NCI-H1048 (cell line): ENCODE measurements at places on chromosomes 7 and 10.

DNA sequence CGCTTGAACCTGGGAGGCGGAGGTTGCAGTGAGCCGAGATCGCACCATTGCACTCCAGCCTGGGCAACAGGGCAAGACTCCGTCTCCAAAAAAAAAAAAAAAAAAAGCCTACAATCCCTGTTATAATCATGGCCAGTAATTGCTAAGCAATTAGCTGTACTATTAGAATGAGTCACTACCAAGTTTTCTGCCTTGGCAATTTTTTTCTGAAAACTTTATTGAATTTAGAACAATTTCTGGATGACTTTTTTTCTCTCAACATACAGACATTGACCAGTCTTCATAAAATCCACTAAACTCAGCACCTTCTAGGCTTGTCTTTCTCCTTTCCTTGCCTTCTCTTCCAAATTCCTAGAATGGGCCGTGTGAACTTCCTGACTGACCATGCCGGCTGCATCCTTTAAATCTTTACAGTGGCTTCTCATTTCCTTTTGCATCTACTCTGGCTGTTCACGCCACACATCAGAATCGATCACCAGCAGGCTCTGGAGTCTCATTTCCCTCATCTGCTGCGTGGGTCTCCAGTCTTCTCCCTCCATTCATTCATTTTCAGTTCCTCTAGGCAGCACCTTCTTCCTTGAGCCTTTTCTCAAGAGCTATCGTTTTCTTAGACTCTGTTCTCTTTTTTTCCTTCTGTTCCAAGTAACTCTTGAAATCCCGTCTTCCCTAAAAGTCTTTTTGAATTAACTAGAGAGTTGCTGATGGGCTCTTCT lies 107.9 kb downstream of the KAT6B start:
- DNase-seq, result no peak

DNA sequence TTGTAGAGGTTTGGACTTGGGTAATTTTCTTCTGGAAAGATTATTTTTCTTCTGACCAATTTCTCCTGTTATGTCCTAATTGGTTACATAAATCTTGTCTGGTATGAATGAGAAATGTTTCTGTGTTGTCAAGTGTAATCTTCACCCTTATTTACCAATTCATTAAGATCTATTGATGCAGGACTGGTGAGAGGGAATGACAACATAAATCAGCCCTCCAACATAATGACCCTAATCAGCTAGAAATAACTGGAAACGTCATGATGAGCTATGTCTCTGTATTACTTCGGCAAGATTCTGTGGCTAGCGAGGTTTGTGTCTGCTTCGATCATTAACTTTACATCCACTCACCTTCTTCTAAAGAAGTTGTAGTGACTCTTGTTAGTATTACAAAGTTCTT lies 3.5 kb downstream of the FOXP2 start:
- DNase-seq, result no peak

DNA sequence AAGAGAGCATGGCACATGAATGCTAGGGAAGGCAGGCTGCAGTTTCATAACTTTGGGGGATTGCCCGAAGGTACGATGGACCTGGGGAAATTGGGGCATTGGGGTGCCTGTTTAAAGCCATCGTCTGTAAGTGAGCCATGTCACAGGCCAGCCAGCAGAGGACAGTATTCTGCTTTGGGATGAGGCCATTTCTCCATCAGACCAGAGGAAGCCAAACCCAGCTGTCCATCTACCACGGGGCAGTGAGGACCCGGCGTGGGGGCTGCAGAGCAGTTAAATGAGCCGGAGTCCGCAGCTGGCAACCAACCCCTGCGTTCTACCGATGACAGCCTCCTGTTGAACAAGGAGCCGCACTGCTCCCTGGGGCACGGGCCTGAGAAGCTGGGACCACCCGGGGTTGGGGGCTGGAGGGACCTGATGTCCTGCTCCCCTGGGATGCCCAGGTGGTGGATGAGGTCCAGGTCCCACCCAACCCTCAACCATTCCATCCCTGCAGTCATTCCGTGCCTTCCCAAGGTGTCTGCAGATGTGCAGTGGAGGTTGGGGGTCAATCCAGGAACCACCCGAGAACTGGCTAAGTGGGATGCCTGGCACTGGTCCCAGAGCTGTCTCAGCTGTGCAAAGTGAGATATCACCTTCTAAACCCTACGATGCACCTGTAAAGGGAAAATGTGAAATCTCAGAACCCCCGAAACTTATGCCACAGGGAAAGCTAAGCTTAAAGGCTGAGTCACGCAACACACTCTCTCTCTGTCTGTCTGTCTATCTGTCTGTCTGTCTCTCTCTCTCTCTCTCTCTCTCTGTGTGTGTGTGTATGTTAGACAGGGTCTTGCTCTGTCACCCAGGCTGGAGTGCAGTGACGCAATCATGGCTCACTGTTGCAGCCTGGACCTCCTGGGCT lies 12.1 kb upstream of the RHBDD2 start:
- DNase-seq, result no peak

DNA sequence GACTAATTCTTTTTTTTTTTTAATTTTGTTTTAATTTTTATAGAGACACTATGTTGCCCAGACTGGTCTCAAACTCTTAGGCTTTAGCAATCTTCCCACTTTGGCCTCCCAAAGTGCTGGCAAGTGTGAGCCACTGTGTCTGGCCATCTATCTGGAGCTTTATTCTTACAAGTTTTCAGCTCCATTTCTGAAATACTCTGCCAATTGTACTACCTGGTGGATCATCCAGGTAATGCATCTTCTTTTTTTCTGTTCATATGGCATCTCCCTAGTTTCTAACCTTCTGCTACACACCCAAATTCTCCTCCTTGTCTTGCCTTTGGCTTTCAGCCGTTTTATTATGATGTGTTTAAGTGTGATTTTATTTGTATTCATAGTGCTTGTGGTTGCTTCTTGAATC lies 40.2 kb downstream of the ZNF365 start:
- no peak for DNase-seq

- no peak for DNase-seq
Observed at GRCh38 chr7:44377681-44378421, 52.5 kb upstream of the CAMK2B start.

DNA sequence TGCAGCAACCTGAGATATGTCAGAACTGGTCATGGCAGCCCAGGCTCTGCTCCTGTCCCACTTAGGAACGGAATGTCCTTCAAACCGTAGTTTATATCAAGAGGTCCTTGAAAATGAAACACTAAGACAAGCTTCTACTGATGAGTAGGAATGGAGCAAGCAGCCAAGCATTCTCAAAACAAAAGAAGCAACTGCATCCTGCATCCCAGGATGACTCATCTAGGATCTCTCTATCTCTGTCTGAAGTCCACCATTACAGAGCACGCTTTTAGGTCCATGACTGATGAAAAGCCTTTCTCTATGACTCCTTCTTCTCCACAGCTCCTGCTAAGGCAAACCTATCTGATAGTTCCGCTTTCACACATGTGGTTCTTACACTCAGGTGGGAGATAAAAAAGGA lies 16.3 kb downstream of the MBL2 start:
- DNase-seq, result no peak

DNA sequence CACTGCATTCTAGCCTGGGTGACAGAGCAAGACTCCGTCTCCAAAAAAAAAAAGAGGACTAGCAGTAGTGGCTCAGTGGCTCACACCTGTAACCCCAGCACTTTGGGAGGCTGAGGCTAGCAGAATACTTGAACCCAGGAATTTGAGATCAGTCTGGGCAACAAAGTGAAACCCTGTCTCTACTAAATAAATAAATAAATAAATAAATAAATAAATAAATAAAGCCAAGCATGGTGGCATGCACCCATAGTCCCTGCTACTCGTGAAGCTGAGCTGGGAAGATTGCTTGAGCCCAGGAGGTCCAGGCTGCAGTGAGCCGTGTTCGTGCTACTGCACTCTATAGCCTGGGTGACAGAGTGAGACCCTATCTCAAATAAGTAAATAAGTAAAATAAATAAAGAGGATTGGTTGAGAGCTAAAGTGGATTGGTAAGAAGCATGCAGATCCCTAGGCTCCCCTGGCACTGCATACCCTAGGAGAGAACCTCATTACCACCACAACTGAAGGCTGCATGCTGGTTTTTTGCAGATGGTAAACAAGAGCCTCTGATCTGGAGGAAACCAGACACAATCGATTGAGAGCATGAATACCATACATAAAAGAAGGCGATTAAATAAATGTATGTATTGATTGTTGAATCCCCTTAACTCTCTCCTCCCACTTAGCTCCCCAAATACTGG lies 163.2 kb downstream of the REEP3 start:
- no peak for DNase-seq
